OCI-M1 (cell line): ENCODE measurements at places on chromosomes 16 and 17.
A peak's percentile ranks its signal among the peaks of the same experiment; 100 is the strongest.

DNA sequence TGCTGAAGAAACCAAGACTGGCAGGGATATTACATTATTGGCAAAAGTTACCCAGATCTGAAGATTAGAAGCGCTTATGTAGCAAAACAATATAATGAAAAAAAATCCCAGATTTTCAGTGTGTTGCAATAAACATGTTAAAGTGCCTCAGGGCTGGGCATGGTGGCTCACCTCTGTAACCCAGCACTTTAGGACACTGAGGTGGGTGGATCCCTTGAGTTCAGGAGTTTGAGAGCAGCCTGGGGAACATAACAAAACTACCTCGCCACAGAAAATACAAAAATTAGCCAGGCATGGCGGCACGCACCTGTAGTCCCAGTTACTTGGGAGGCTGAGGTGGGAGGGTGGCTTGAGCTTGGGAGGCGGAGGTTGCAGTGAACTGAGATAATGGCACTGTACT is 6.8 kb downstream of the ZNF207 start:
- DNase-seq, result no peak

DNA sequence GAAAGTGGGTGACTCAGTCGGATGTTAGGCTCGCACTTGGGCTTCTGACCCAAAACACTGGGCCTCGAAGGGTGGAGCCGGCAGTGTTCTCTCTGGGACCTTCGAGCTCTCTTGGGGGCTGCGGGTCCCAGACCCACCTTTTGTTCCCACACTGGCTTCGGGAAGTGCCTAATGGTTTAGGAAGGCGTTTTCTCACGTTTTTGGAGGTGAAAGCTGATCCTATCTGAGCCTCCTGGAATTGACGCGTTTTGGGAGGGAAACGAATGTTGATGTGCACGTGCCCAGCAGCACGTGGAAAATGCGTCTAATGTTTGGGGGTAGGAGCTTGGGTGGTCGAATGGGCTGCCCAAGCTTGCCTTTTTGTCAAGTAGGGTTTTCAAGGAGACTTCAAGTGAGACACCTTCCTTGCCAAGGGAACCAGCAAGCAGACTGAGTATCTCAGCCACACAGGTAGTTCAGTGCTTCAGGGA is 666 bp downstream of the HGS start:
- no peak for DNase-seq

GRCh38 chr17:35117984-35118383 is 1.7 kb downstream of the RAD51D start:
- peak; percentile 30 for DNase-seq

DNA sequence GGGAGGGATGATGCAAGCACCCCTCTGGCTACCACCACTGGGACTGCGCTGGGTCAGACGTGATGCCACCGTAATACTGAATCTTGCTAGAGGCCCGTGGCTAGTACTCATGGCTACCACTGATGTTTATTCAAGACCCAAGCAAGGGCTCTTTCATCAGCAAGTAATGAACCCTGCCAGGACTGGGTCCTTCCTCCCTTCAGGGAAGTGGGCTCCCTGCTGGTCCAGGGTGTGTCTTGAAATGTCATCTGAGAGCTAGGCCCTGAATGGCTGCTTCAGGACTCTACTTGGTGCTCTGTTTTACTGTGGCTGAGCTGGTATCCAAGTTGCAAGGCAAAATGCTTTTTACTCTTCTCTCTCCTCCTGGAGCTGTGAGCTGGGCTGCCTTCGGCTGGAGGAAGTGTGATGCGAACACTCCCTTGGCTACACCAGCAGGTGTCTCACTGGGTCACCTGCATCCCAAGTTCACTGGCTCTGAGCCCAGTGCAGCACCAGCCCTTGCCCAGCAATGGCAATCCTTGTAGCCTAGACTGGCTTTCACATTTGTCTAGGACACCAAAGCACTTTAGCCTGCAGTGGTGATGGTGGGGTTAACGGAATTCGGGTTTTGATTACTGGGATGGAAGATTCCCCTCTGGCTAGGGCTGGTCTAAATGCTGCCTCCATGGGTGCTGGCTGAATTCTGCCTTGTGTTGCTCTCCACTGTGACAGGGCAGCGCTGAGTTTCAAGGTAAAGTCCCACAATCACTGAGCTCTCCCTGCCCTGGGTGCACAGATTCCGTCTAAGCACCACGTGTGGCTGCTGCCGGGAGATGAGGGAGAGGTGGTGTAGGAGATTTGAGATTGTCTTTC is 98.6 kb downstream of the USP22 start:
- peak; percentile 32 for DNase-seq

DNA sequence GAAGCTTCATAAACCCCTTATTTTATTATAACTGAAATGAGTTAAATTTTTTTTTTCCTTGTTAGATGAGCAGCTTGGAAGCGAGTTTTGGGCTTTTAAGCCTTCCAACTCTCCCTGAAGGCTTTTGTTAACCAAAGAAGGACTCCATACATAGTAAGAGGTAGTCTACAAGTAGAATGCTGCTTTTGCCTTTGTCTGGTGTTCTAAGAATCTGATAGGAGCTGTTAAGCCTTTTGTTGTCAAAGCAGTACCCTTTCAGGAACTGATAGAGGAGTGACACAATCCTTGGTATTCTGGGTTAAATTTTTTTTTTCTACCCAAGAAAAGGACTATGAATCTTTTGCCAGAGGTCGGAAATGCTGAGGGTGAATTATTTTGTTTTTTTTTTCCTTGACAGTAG is 26.1 kb downstream of the MAP2K4 start:
- DNase-seq, result peak; percentile 66

DNA sequence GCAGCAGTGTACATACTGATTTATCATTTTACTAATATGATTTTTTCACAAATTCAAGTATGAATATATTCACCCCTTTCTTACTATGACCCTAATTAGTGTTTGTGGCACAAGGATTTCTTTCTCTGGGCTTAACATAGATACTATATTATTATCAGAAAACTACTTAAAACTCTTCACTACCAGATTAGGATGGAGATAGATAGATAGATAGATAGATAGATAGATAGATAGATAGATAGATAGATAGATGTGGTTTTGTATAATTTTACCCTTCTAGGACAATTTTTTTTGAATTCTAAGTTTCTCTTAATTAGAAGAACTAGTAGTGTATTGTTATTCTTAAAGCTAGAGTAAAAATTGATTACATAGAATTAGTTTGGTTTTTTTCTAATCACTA is 49.6 kb downstream of the VMP1 start:
- no peak for DNase-seq

DNA sequence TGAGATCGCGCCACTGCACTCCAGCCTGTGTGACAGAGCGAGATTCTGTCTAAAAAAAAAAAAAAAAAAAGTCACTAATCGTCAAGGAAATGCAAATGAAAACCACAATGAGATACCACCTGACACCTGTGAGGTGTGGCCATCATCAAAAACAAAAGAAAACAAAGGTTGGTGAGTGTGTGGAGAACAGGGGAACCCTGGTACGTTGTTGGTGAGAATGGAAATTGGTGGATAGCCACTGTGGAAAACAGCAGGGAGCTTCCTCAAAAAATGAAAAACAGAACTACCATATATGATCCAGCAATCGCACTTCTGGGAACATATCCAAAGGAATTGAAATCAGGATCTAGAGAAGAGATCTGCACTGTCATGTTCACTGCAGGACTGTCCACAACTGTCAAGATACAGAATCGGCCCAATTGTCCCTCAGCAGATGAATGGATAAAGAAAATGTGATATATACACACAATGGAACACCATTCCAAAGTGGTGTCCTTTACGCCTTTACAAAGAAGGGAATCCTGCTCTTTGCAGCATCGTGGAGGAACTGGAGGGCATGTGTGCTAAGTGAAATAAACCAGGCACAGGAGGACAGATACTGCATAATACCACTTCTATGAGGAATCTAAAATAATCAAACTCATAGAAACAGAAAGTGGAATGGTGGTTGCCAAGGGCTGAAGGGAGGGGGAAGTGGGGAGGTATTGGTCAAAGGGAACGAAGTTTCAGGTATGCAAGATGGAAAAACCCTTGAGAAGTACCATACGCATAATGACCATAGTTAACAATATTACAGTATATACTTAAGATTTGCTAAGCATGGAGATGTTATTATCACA is 63.5 kb upstream of the PLCG2 start:
- DNase-seq, result no peak

DNA sequence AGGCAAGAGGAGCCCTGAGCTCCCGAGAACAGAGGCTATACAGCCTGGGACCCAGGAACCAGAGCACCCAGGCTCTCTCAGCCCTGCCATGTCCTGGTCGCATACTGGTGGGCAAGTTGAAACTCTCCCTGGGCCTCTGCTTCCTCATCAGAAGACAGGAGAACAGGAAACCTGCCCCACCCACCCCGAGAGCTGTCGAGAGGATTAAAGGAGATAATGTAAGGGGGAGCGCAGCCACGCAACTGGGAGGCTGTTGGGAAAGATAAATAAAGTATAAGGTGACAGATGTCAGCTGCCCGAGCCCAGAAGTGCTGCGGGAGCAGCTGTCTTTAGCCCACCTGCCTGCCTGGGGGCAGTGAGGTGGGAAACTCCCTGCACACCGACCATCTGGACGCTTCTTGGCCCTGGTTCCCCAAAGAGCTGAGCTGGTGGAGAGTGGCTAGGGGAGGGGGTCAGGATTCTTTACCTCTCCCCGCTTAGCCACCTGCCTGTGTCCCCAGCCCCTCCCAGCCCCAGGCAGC is 6.8 kb downstream of the KIF19 start:
- peak; percentile 54 for DNase-seq

DNA sequence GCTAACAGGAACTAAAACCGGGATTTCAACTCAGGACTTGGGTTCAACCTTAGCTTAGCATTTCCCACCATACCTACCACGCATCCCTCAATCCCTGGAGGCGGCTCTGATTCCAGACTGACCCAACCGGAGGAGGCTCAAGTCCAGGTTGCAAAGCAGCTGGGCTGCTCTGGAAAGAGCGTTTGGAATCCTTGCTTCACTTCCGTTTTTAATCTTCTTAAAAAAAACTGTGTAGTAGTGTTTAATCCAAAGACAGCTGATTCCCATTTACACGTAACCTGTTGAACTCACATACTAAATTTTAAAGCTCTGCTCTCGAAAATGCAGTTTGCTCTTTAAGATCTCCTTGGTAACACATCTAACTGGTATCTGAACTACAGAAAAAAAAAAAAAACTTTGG is 50.0 kb downstream of the NXN start:
- no peak for DNase-seq

DNA sequence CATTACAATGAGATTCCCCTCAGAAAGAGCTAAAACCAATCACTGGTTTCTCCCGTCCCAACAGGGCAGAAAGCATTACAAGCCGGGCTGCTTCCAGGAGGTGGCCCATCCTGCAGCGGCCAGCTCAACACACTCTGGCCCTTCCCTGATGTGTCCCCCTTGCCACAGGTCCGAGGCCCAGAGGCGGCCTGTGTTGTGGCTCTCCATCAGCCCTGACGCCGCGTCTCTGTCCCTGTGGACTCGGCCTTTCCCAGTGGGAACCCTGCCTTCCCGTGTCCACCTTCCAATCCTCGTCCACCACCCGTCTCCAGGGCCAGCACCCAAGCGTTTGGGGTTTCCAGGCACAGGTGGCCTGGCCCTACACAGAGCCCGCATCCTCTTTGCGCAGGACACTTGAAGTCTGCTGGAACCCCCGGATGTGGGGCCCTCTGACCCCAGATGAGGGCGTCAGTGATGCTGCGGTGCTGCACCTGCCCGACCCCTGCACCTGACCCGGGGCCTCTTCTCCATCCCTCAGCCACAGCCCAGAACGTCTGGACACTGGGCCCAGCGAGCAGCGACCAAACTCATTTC is 21.1 kb downstream of the RAB40B start:
- DNase-seq, result no peak

DNA sequence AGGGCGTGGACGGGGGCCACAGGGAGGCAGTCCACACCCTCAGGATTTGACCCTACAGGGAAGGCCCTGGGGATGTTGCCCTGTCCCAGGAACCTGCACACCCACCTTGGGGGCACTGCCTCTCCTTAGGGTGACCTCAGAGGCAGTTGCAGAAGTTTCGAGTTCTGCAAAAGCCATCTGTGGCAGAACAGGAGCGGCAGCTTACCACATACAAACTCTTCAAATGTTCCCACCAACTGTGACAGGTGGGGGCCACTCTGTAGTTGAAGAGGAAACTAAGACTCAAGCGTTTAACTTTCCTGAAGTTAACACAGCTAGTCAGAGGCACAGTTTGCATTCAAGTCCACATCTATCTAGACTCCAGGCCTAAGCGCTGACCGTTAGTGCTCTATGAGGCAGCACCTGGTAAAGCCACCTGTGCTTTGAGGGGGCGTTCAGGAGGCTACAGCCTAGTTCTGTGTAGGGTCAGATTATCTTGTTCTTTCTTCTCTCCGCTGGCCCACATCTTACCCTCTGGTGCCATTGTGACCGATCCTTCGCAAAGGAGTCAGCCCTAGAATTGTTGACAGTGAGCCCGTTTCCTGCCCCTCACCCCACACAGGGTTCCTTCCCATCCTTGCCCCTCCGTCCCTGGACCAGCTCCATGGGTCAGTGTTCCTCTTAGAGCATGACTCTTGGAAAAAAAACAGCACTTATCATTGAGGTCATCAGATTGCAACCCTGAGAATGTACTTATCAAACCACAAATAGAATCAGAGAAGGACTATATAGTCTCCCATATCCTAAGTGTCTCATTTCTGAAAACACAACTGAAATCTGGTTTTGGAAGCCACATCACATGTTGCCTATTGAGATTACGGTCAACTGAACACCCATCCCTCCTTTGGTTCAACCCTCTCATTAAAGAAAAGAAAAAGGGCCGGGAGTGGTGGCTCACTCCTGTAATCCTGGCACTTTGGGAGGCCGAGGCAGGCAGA is 45.4 kb downstream of the CDH1 start:
- DNase-seq, result peak; percentile 15

GRCh38 chr17:35693662-35694061 is 37.8 kb upstream of the RASL10B start:
- no peak for DNase-seq

DNA sequence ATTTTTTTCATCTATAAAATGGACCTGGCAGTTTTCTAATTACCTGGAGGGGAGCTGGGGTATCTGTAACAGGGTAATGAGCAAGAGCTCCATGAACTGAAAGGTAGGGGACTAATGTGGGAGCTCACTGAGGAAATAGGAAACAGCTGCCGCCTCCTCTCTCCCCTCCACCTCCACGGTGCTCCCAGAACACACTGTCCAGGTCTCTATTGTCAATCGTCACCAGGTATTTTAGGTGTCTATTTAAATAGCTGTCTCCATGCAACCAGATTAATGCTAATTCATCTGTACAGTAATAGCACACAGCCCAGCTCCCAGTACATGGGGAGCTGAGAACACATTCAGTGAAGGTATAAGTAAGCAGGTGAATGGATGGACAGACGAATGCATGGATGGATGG is 233.3 kb downstream of the GRIN2A start:
- DNase-seq, result no peak

- no peak for DNase-seq
Observed at GRCh38 chr17:66848496-66848895, 13.6 kb downstream of the CACNG5 start.
